CD4-positive, CD25-positive, alpha-beta regulatory T cell (primary cell): ENCODE measurements at places on chromosomes 5 and 9.

- H3K27ac ChIP-seq, result no peak overlapping the region
- H3K4me3 ChIP-seq, result no peak overlapping the region
- H3K4me1 ChIP-seq, result no peaks in the 10 kb centered on the region
- no peaks in the 10 kb centered on the region for H3K27me3 ChIP-seq
- H3K36me3 ChIP-seq, result no peaks in the 10 kb centered on the region
These were observed 433.8 kb upstream of the CDH9 start for GRCh38 chr5:27472000-27472763.

GRCh38 chr9:126148994-126149393 lies 177.6 kb upstream of the MVB12B start:
- H3K27ac ChIP-seq, result no peak overlapping the region
- peaks cover 2% of the 10 kb centered on the region for H3K27me3 ChIP-seq
- no peak for DNase-seq
- no peaks in the 10 kb centered on the region for H3K4me1 ChIP-seq
- no peak overlapping the region for H3K4me3 ChIP-seq

- H3K27ac ChIP-seq, result no peak overlapping the region
- DNase-seq, result no peak
- H3K4me1 ChIP-seq, result no peaks in the 10 kb centered on the region
- no peak overlapping the region for H3K4me3 ChIP-seq
These were observed 104.2 kb upstream of the MVB12B start for GRCh38 chr9:126222363-126222834.

DNA sequence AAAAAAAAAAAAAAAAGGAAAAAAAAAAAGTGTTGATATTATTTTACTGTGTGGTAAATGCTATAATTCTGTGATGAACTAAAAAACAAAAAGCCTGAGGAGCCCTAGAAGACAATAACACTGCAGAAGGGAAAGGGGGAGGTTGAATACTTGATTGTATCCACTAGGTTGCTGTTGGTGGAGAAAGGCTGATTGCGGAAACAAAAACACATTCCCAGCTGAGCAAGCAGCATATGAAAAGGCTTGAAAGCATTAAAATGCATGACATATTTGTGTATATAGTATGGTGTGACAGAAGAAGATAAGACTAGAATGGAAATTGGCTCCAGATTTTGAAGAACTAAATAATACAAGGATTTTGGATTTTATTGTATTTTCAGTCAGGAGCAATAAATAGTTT lies 8.9 kb downstream of the RABGAP1 start:
- H3K4me1 ChIP-seq, result peaks cover 6% of the 10 kb centered on the region
- no peak overlapping the region for H3K27ac ChIP-seq
- DNase-seq, result no peak
- H3K27me3 ChIP-seq, result no peaks in the 10 kb centered on the region
- no peaks in the 10 kb centered on the region for H3K36me3 ChIP-seq
